ENCODE measurements at places on chromosomes 3 and 15.

DNA sequence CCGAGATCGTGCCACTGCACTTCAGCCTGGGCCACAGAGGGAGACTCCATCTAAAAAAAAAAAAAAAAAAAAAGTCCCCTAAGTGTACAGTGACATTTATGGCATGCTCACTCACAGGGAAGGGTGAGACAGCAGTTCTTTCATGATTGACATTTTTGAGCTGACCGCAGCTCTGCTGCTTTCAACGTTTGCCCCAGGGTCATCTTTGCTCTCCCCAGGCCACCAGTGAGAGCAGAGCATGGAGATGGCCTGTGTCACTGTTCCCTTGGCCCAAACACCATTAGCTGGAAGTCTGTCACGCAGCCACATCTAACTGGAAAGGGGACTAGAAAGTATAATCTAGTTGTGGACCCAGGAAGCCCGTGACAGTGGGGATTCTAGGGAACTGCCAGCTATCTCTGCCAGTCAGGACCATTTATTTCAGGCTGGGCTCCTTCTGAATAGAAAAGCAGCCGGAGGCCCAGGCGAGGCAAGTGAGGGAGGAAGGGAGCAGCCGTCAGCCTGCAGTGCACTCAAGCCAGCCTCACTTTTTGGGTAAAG lies 193.4 kb upstream of the HES1 start:
- no peak for DNase-seq

DNA sequence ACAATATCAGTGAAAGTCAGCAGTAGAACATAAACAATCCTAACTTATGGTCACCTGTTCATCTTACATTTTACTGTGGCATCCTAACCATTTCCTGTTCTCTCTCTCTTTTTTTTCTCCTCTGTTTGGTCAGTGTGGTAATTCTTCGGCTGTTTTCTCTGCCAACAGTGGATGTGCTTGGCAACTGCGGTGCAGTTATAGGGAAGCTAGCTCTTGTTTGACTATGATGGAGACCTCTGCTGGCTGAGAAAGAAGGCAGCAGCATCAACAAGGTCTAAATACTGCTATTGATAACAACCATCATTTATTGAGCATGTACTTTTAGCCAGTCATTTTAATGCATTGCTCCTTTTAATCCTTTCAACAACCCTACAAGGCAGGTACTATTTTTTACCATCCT lies 723 bp upstream of the DRD3 start:
- DNase-seq, result peak; percentile 26

DNA sequence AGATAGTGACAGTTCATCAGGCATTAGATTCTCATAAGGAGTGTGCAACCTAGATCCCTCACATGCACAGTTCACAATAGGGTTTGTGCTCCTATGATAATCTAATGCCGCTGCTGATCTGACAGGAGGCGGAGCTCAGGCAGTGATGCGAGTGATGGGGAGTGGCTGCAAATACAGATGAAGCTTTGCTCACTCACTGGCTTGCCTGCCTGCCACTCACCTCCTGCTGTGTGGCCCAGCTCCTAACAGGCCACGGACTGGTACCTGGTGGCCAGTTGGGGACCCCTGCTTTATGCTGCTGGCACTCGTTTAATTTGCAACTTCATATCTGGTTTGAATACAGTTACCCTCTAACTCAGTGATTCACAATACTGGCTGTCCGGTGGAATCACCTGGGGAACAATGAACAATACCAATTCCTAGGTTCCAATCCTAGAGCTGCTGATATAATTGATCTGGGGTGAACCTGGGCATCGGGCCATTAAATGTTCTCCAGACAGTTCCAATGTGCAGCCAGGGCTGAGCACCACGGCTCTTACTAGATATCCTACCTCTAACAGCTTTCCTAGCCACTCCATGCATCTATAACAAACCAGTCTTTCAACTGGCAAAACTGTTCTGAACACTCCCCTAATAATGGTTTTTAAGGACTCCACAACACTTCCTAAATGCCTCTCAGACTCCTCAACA lies 131.4 kb downstream of the ATP1B3 start:
- DNase-seq, result no peak

GRCh38 chr3:127534564-127534963 lies 56.0 kb downstream of the TPRA1 start:
- DNase-seq, result no peak

- DNase-seq, result no peak
Observed at GRCh38 chr15:100544338-100544841, 15.6 kb upstream of the CERS3 start.
